Colonic mucosa (tissue), 4 donors: ENCODE measurements at places on chromosomes 2 and 18. TPM values are rescaled to one million over a fixed set of nuclear protein-coding genes. Genes with fewer than 3 reads are reported as not detected.
A peak's percentile ranks its signal among the peaks of the same experiment; 100 is the strongest.

DNA sequence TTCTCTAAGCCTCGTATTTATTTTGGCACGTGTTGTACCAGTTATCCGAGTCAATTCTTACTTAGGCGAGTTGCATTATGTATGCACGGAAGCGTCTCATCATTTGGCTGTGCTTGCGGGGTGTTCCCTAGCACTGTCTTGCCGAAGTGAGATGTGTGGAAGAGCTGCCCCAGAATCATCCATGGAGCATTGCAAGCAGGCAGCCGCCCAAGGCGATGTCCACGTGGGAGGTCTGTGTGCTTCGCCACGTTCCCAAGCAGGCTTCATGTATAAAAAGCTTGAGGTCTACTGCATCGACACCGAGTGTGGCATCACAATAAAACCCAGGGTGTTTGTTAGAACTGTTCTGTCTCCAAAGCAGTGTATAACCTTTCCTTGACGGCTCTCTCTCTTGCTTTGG is 849.9 kb downstream of the DCDC2C start:
- DNase-seq: no peak

DNA sequence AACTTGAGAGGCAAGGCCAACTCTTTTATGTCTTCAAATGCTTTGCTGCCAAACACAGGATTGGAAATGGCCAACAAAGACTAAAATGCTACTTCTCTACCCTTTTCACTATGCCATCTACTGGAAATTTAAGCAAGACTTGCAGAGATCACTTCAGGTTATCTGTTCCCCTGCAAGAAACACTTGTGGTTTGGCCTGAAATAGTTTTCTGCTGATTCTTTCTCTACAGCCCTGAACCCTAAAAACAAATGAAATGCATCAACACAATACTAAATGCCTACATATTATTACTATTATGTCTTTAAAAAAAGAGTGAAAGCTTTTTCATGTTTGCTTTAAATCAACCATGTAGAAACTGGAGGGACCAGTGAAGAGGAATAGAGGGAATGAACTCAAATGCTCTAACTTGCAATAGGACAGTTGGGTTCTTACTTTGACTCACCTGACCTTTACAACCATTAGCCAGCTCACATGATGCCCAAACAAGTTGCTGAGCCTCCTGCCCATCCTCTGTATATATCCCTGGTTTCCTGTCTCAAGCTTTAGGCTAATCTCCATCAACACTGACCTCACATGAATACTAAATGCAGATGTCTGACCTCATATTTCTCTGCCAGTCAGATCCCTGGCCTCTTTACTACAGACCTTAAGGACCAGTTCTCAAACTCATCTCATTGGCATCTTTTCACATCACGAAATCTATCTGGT is 17.5 kb upstream of the ADAM17 start:
- no peak for DNase-seq

DNA sequence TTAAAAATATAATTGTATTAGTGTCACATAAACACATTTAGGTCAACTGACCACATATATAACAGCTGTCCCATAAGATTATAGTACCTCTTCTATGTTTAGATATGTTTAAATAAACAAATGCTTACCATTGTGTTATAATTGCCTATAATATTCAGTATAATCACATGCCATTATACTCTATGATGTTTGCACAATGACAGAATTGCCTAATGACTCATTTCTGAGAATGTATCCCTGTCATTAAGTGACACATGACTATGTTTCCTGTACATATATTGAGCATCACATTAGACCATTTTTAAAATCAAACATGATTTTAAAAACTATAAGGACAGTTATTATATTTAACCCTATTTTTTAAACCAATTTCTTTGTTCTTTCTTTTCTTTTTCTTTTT is 89.8 kb downstream of the HS6ST1 start:
- DNase-seq: no peak

- DNase-seq: no peak
Observed at GRCh38 chr2:20361893-20362292, 11.2 kb upstream of the PUM2 start.

GRCh38 chr18:47331026-47331425 is 79.6 kb upstream of the SKOR2 start:
- DNase-seq: no peak

DNA sequence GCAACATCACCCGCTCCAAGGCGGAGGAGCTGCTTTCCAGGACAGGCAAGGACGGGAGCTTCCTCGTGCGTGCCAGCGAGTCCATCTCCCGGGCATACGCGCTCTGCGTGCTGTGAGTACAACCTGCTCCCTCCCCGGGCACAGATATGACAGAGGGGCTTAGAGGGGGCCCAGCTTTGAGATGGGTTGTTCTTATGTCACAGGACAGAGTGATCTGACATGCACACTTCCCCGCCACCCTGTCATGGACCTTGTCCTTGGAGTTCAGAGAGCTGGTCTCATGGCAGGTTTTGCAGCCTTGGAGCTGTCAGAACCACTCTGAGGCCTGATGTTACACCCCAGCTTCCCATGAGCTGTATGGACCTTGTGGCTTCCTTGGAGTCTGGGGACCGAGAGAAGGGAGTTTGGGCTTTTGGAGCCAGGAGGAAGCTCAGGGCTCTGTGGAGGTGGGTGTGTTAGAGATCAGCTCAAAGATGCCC is 398 bp downstream of the INPP5D start:
- no peak for DNase-seq

- peak; percentile 84 for DNase-seq
Observed at GRCh38 chr2:46967990-46968647, 52.5 kb upstream of the MCFD2 start.

- DNase-seq: no peak
Observed at GRCh38 chr2:191244350-191244749, 854 bp upstream of the MYO1B start.

- peak; percentile 2 for DNase-seq
Observed at GRCh38 chr18:10169814-10170213, 256.0 kb downstream of the VAPA start.

GRCh38 chr18:35045121-35045520 is 3.9 kb downstream of the MAPRE2 start:
- DNase-seq: no peak

- DNase-seq: no peak
Observed at GRCh38 chr2:233076749-233077148, 16.6 kb downstream of the INPP5D start.

DNA sequence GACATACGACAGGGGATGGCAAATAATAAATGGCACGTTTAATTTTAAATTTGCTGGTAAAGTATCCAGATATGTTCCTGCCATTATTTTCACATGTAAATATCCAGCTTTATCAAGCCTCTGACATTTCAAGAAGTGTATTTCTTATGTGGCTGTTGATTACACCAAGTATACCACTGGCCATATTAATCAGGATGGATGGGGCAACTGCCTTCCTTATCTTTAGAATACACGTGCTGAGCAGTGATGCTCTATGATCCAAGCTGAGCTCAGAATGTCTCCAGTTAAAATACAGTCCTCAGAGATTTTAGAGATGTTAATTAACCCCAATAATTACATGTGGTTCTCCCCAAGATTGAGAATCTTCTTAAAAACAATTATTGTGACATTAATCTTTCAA is 38.3 kb upstream of the RAPGEF4 start:
- no peak for DNase-seq

- DNase-seq: no peak
Observed at GRCh38 chr2:225756198-225756597, 356.7 kb downstream of the NYAP2 start.

DNA sequence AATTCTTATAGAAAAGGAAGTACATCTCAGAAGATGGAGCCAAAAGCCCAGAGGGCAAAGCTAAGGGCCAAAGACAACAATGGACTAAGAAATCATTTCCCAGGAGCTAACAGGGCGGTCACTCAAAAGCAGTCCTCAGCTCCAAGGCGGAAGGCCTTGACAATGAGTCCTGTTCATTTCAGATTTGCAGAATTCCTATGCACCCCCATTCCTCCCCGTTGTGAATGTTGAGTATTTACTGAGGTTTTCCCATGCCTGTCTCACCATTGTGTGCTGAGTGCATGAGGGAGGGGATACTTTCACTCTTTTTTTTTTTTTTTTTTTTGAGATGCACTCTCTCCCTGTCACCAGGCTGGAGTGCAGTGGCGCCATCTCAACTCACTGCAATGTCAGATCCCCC is 18.8 kb upstream of the DTNB start:
- DNase-seq: no peak

- DNase-seq: no peak
Observed at GRCh38 chr2:1186421-1186820, 226.8 kb upstream of the TPO start.

GRCh38 chr2:146608490-146608889 is 1236.3 kb upstream of the ACVR2A start:
- DNase-seq: no peak

- no peak for DNase-seq
Observed at GRCh38 chr2:36951574-36951973, 14.8 kb downstream of the STRN start.

GRCh38 chr2:173884025-173884802 is 81.0 kb downstream of the SP3 start:
- DNase-seq: peak; percentile 34

The EGR4 gene
- not detected for total RNA-seq

The CDH2 gene
- total RNA-seq: 1.4 TPM

The DPP10 gene
- 6.0 TPM for total RNA-seq

The ARL4C gene
- 4.9 TPM for total RNA-seq

The ABCG5 gene
- total RNA-seq: not detected

The SERPINB3 gene
- total RNA-seq: not detected

The MGAT4A gene
- total RNA-seq: 125 TPM

The MAP3K19 gene
- not detected for total RNA-seq

The VRK2 gene
- 20.5 TPM for total RNA-seq

The OSR1 gene
- 1.7 TPM for total RNA-seq
